RKO (cell line): ENCODE measurements at places on chromosomes 5 and 9.

DNA sequence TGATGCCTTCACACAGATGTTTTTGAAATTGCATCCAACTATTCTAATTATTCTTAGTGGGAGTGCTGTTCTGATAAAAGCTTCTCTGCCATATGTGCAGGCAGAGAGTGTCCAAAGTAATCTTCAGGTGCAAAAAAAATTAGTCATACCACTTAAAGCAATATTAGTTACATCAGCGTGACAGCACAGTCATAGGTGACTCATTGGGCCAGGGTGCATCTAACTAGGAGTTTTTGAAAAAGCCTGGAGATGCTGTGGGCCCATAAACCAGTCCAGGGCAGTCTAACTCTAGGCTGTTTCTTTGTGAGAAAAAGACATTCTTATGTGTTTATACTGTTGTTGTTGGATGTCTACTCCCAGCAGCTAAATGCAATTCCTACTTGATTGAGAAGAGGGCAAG is 33.0 kb upstream of the C6 start:
- DNase-seq = peak; percentile 82

GRCh38 chr5:30324083-30324482 is 869.4 kb upstream of the CDH6 start:
- DNase-seq = no peak

- no peak for DNase-seq
Measured at GRCh38 chr5:171709930-171710329, 75.7 kb upstream of the SMIM23 start.

GRCh38 chr5:116576053-116576713 is 1.6 kb upstream of the SEMA6A start:
- DNase-seq = no peak

GRCh38 chr9:20579524-20580314 is 42.6 kb downstream of the MLLT3 start:
- no peak for DNase-seq

GRCh38 chr9:38419181-38419580 is 5.1 kb downstream of the IGFBPL1 start:
- no peak for DNase-seq

DNA sequence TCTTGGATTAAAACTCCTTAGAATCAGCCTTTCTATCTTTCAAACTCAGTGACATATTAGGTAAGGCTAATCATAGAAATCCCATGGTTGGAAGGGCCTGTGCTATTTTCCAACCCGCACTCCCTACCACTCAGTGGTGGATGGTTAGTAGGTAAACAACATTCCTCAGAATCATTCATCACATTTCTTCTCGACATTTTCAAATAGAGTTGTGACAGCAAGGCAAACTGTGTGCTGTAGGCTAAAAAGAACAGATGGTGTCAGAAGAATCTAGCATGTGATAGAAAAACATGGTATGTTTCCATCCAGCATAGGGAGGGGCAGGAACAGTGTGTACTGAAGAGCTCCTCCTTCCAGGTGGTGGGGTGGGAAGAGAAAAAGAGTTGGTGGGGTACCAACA is 227.3 kb upstream of the NMUR2 start:
- DNase-seq = no peak

DNA sequence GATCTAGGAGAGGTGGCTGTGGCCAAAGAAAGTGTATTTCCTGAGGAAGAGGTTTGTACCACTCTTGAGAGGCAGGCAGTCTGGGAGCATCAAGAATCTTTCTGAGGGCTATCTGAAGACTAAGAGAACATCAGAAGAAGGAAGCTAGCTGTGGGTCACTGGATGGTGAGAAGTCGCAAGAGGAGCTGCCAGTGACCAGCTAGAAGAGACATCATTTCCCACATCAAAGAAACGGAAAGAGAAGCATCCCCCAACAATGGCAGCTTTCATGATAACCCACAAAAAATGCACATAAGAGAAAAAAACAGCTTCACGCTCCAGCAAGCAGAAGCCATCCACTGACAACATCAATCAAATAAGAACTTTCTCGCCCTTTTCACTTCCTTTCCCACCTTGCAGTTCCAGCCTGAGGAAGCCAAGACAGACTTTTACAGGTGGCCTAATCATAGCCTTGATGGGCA is 25.0 kb upstream of the CEP78 start:
- no peak for DNase-seq

DNA sequence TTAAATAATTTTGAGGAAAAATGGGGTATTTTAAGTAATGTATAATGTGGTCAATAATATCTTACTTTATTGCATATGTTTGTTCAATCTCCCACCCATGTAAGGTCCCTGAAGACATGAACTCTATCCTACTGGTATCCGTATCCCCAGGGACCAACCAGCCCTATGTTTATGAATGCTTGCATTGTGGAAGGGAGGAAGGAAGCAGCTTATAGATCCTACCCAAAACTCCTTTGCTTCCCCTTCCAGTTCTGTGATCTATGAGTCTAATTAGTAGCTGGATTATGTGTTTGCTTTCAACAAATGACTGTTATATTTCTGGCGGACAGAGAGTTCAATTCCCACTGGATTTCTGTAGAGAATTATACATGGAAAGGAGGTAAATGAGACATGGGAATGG is 45.6 kb downstream of the CNTRL start:
- no peak for DNase-seq

GRCh38 chr5:79851391-79851863 is 139.6 kb downstream of the MTX3 start:
- DNase-seq = no peak

DNA sequence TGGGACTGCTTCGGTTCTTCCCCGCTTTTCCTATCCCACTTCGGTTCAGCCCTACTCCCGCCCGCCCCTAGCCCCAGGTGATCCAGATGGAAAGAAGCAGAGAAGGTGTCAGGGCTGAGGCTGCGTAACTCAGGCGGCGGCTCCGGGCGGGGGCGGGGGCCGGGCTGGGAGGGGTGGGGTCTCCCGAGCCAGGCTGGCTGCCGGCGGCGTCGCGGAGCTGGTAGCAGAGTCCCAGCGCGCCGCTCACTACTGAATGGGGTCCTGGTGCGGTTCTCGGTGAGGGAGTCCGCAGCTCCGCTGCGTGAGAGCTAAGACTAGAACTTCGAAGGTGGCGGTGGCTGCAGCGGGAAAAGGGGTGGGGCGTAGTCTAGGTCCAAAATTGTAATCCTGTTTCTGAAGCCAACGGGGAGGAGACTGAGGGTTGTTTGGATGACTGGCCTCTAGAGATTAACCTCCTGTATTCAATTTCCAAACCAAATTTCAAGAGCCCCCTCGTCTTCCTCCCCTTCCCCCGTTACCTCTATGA is 1.4 kb downstream of the PRR16 start:
- DNase-seq = no peak

GRCh38 chr9:12698266-12698665 is 5.1 kb downstream of the TYRP1 start:
- DNase-seq = no peak

DNA sequence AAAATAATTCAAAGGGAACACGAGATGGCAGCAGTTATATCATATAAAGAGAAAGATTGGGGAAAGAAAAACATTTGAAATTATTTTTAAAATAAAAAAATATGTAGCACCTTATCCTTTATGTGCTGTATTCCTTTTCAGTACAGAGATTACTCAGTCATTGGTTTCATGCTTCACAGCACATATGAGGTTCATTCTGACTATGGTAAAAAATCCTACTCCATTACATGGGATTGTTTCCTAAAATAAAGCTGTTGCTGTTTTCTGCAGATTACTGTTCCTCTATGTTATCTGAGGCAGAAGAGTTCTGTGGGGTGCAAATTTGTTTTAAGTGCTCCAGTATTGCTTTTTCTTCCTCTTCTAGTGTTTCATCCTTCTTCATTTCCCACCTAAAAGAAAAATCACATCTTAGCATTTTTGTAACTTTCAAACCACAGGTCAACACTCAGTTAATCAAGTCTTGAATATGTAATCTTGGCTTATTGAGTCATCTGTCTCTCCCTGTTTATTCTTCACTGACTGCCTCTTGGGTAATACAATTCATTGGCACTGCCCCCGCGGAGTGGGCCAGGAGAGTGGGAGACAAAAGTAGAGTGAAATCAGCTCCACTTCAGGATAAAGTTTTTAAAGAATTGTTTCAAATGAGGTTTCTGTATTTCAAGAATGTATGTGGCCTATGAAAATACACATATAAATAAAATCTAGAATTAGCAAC is 412.5 kb upstream of the POU5F2 start:
- no peak for DNase-seq

GRCh38 chr9:19770973-19771372 is 17.9 kb downstream of the SLC24A2 start:
- no peak for DNase-seq

DNA sequence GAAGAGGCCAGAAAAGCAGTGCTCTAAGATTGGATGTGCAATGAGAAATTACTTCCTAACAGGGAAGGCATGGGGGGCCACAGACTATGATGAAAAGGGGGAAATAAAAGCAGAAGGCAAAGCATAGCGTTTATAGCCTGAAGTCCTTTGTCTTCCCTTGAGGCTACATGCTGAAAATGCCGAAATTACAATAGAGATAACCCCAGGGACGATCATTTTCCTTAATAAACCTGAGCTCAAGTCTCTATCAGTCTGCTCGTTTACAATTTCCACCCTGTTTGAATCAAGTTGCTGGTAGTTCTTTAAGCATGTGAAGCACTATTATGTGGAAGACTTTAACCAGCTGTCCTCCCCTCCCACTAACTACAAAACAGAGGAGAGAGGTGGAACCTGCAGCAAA is 60.4 kb downstream of the FREM1 start:
- DNase-seq = no peak
